ENCODE measurements at places on chromosomes 3 and 15. TPM values are rescaled to one million over a fixed set of nuclear protein-coding genes. Genes with fewer than 3 reads are reported as not detected.
A peak's percentile ranks its signal among the peaks of the same experiment; 100 is the strongest.

DNA sequence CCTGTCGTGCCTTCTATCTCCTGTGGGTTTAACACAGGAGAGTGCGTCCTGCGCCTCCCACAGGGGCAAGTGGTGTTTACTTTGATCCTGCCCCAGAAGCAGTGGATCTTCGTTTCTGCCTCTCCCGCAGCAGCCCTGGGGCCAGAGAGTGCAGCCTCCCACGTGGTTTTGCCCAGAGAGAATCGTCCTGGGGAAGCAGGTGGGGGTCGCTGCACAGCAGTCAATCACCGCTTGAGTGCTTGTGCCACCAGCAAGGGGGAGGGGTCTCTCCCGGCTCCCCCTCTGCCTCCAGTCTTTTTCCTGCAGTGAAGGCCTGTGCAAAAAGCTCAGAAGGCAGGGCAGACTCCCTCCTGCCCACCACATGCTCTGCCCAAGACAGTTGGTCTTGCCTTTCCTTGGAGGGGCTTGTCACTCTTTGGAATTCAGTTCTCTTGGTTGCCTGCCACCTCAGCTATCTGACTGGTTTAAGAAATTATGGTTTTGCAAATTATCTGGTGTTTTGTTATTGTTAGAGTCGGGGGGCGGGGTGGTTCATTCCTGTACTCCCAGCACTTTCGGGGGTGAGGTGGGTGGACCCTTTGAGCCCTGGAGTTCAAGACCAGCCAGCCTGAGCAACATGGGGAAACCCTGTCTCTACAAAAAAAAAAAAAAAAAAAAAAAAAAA lies 26.9 kb downstream of the STOML1 start:
- H3K4me3 ChIP-seq, result peak overlapping the region; percentile 31
- no peaks in the 10 kb centered on the region for H3K4me1 ChIP-seq
- no peaks in the 10 kb centered on the region for H3K36me3 ChIP-seq
- no peak overlapping the region for H3K27ac ChIP-seq
- no peaks in the 10 kb centered on the region for H3K27me3 ChIP-seq

GRCh38 chr15:88791637-88792036 lies 11.6 kb upstream of the ACAN start:
- DNase-seq, result no peak
- H3K27me3 ChIP-seq, result peaks cover 5% of the 10 kb centered on the region
- no peak overlapping the region for H3K4me3 ChIP-seq
- H3K27ac ChIP-seq, result no peak overlapping the region
- H3K4me1 ChIP-seq, result no peaks in the 10 kb centered on the region

DNA sequence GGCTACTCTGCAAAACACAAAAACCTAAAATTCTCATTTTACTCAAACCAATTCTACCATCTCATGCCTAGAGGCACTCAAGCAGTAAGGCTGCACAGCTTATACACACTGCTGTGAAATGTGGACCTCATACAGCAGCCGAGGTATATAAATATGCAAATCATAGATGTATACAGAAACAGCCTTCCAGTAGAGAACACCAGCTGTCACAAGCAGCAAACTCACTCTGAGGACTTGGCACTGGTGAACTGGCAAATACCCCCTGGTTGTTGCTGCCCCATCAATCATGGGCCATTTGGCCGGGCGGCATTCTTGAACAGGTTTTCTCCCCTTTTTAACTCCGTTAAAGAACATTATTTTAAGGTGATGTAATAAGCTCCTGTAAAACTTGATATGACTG lies 378.0 kb downstream of the LSAMP start:
- no peaks in the 10 kb centered on the region for H3K27me3 ChIP-seq
- no peak for DNase-seq
- no peak overlapping the region for H3K27ac ChIP-seq
- no peaks in the 10 kb centered on the region for H3K36me3 ChIP-seq
- no peaks in the 10 kb centered on the region for H3K4me1 ChIP-seq
- no peak overlapping the region for H3K4me3 ChIP-seq

- no peaks in the 10 kb centered on the region for H3K4me1 ChIP-seq
- H3K27ac ChIP-seq, result no peak overlapping the region
- H3K4me3 ChIP-seq, result no peak overlapping the region
Measured at GRCh38 chr3:42660131-42660715, 6.7 kb downstream of the ZBTB47 start.

The MAGEL2 gene
- not detected for total RNA-seq

The DAZL gene
- total RNA-seq, result not detected

DNA sequence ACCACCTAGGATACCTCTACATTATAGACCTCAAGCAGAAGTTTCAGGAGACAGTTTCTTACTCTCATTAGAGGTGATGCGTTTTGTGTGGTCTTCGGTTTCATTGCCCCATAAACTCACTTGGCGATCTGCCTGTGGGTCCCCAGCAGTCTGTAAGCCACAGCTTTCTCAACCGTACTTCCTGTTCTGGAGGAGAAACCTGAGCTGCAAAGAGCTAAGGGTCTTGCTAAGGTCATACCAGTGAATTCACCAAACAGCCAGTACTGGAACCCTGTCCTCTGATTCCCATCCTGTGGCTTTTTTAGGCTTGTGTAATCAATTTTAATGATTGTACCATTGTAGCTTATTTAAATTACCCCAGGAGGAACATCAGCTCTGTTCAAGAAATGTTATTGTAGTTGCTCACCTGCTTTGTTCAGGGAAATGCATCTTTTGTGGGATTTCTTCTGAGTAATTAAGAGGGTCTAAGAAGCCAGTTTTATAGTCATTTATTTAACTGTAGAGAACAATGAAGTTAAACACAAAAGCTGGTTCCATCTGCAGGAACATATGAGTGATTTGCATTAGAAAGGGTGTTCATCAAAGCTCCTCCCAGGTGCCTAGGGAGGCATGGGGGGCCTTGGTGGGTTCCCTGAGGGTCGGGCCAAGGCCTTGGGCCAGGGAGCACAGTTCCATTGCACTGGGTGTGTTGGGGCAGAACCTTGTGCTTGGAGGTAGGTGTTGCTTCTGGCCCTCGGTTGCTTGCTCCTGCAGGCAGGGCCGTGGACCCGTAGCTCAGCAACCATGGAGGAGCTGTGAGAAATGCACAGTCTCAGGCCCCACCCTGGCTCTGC lies 69.6 kb downstream of the APBA2 start:
- no peak overlapping the region for H3K4me3 ChIP-seq
- no peak for DNase-seq
- no peaks in the 10 kb centered on the region for H3K27me3 ChIP-seq
- no peaks in the 10 kb centered on the region for H3K36me3 ChIP-seq
- H3K27ac ChIP-seq, result no peak overlapping the region

DNA sequence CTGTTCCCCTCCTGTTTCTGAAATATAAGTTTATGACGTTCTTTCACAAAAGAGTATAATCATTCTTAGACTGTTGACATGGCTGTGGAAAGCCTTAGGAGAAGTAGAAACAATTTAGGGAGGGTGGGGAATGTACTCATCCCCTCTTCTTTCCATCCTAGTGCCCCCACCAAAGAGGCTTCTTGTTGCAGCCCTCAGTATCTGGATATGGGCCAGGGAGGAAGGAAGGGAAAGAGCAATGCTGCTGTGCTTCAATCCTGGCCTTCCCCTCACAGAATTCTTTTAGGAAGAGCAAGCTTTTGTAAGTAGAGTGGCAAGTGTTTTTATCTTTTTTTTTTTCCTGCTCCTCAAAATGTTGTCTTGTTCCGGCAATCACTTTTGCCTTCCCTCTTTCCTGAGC lies 1.7 kb downstream of the INAFM2 start:
- DNase-seq, result no peak
- peaks cover 25% of the 10 kb centered on the region for H3K4me1 ChIP-seq
- no peak overlapping the region for H3K27ac ChIP-seq
- H3K36me3 ChIP-seq, result no peaks in the 10 kb centered on the region

GRCh38 chr15:83449937-83450506 lies 2.9 kb downstream of the SH3GL3 start:
- H3K27me3 ChIP-seq, result no peaks in the 10 kb centered on the region
- H3K27ac ChIP-seq, result no peak overlapping the region
- no peak for DNase-seq
- H3K4me3 ChIP-seq, result no peak overlapping the region

The SLC4A7 gene
- total RNA-seq, result 99.4 TPM

The FSD2 gene
- not detected for total RNA-seq
